ENCODE measurements at places on chromosomes 1 and 21.
A peak's percentile ranks its signal among the peaks of the same experiment; 100 is the strongest.

- no peak for DNase-seq
Measured at GRCh38 chr1:179038528-179039281, 13.0 kb downstream of the FAM20B start.

DNA sequence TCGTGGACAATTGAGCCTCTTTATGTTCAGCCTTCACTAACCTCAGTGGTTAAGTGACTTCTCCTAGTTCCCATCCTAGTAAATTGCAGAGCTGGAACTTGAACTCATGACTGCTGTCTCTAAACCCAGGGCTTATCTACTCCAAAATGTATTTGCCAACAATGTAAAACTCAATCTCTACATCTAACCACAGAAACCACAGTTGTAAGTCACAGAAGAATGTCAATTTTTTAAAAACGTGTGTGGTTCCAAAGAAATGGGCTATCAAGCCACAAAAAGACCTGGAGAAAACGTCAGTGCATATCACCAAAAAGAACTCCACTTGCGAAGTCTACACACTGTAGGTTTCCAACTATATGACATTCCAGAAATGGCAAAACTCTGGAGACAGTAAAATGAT, 172.6 kb upstream of the HMCN1 start:
- DNase-seq = peak; percentile 89

GRCh38 chr1:61299463-61299862, 217.1 kb downstream of the NFIA start:
- no peak for DNase-seq

DNA sequence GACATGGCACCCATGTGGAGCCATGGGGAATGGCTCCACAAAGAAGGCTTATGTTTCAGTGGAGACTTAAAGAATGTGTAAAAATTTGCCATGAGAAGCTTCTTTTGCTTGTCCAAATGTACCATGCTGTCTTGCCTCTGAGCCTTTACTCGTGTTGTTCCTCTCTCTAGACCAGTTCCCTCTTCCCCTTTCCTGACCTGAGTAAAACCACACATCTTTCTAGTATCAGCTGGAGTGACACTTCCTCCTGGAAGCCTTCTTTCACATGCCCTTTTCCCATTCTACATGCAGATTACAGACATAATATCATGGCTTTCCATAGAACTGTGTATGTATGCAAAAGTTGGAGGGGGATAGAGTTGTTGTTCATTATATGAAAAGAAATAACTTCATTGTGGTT, 13.6 kb upstream of the GPX7 start:
- DNase-seq = no peak

- DNase-seq = no peak
Measured at GRCh38 chr1:245025525-245025924, 129.3 kb upstream of the KIF26B start.

Measured in EH (cell line).